Transverse colon (tissue), 4 donors: ENCODE measurements at places on chromosomes 11 and 22.
A peak's percentile ranks its signal among the peaks of the same experiment; 100 is the strongest.

DNA sequence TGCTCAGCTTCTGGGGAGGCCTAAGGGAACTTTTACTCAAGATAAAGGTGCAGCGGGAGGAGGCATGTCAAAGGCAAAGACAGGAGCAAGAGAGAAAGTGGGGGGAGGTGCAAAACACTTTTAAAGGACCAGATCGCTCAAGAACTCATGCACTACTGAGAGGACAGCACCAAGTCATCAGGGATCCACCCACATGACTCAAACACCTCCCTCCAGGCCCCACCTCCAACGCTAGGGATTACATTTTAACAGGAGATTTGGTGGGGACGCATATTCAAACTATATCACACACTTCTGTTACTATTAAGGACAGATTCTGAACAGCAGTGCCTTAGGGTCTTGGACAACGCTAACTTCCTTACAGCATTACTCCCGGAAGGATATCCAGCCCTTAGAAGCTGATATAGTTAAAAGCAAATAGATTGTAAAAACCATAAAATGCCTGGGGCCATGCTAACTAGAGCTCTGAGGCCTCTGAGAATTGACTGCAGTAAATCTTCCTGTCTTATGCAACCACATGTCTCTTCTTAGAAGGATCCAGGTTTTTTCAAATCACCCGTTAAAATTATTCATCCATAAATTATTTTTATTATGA, 16.7 kb upstream of the ZC3H12C start:
- peak overlapping the region; percentile 70 for H3K27ac ChIP-seq
- H3K4me1 ChIP-seq, result peaks cover 28% of the 10 kb centered on the region
- H3K27me3 ChIP-seq, result no peaks in the 10 kb centered on the region
- no peaks in the 10 kb centered on the region for H3K36me3 ChIP-seq

- H3K36me3 ChIP-seq, result no peaks in the 10 kb centered on the region
- H3K4me1 ChIP-seq, result no peaks in the 10 kb centered on the region
- DNase-seq, result no peak
- H3K27me3 ChIP-seq, result no peaks in the 10 kb centered on the region
- H3K27ac ChIP-seq, result no peak overlapping the region
Measured at GRCh38 chr11:8375932-8376331, 112.3 kb upstream of the LMO1 start.

- no peaks in the 10 kb centered on the region for H3K27me3 ChIP-seq
- H3K27ac ChIP-seq, result no peak overlapping the region
- no peaks in the 10 kb centered on the region for H3K36me3 ChIP-seq
- DNase-seq, result no peak
- H3K4me3 ChIP-seq, result no peak overlapping the region
- H3K4me1 ChIP-seq, result no peaks in the 10 kb centered on the region
Measured at GRCh38 chr11:95661162-95661561, 128.4 kb downstream of the FAM76B start.

DNA sequence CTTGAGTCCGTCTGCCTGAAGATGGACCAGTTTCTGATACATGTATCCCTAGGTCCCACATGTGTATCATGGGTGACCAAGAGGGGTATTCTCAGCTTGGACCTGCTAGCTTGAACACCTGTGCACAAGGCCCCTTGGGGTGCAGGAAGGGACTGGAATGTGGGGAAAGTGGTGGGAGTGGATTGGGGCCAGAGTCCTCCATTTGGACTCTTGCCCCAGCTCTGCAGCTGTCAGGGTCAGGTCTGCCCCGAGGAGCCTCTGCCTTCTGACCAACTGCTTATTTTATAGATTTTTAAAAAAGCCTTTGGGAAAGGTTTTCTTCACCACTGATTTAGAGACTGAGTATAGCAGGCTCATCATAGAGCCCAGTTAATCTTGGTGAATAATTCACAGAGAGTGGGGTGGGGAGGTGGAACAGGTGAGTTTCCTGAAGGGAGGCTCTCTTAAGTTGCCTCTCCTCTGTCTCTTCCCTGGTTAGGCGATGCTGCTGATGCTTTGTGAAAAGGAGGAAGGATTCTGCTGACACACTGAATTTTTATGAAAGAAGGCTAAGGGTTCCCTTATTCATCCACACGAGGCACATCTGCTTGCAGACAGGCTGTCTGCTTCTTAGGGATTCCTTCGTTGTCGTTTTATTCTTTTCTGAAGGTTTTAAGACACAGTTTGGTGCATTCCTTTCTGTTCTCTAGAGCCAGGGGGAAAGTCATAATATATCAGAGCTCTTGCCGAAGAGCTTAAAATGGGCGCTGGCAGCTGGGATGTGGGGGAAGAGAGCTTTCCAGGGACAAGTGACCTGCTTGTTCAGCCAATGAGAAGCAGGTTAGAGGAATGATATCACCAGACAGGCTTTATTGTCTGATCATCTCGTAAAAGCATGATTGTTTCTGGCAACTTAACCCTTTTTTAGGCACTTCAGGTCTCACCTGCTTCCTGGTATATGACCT, 19.9 kb downstream of the TRIM44 start:
- H3K27ac ChIP-seq, result peak overlapping the region; percentile 7
- peaks cover 11% of the 10 kb centered on the region for H3K4me1 ChIP-seq
- peaks cover 21% of the 10 kb centered on the region for H3K36me3 ChIP-seq
- no peaks in the 10 kb centered on the region for H3K27me3 ChIP-seq
- no peak overlapping the region for H3K4me3 ChIP-seq

DNA sequence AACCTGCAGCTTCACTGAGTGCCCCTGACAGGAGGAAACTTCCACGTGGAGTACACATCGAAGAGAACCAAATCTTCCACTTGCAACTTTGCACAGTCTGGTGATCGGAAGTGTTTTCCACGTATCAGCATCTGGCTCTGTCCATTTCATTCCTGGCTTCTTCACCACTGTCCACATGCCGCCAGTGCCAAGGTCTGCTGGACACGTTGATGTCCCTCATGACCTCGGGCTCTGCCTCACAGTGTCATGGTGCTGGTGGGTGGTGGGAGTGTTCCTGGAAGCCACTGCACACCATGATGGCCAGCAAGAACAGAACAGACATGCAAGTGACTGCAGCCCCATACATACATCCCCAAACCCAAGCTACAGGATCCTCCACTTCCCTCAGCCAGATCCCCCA, 48.4 kb downstream of the WNT11 start:
- DNase-seq, result no peak
- H3K4me3 ChIP-seq, result no peak overlapping the region
- H3K4me1 ChIP-seq, result peaks cover 8% of the 10 kb centered on the region
- no peak overlapping the region for H3K27ac ChIP-seq
- H3K36me3 ChIP-seq, result no peaks in the 10 kb centered on the region

DNA sequence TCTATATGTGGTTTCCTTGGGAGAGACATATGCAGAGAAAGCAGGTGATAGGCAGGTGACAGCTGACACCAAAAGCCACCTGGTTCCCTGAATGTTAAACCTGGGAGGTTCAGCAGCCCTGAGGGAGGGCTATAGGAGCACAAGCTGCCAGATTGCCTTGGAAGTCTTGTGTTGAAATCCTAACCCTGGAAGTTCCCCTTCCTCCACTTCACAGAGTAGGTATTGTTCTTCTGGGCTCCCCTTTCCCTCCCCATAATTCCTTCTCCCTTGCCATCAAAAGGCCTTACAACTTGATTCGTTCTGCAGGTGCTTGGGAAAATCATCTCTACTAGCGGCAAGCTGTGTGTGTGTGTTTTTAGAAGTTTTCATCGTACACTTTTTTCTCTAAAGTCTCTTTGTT, 5.4 kb downstream of the LDLRAD3 start:
- no peak overlapping the region for H3K27ac ChIP-seq
- H3K4me1 ChIP-seq, result no peaks in the 10 kb centered on the region
- H3K36me3 ChIP-seq, result no peaks in the 10 kb centered on the region
- DNase-seq, result no peak
- no peak overlapping the region for H3K4me3 ChIP-seq
- no peaks in the 10 kb centered on the region for H3K27me3 ChIP-seq

DNA sequence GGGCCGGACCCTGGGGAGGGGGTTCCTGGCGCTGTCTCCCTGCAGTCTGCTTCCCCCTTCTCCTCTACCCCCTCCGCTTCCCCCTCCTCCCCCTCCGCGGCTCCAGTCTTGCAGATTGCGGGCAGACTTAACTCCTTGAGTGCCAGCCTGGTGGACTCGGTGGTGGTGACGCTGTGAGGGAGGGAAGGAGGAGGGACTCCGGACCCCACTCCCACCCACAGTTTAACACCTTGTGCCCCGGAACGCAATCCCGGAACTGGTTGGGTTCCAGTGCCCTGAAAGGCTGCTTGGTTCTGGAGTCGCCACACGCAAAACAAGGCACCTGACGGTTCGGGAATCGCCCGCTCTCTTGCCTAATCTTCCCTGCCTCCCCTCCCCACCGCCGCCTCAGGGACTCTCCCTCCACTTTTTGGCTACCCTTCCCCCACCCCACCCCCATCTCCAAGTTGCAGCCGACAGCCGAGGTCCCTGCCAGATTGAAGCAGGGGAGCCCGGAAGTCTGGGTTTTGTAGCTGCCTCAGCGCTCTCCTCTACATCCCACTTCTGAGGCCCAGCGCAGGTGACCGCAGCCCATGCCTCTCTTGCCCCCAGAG, 3.9 kb upstream of the BCL9L start:
- H3K27ac ChIP-seq, result peak overlapping the region; percentile 98
- no peaks in the 10 kb centered on the region for H3K36me3 ChIP-seq
- H3K27me3 ChIP-seq, result no peaks in the 10 kb centered on the region
- peaks cover 35% of the 10 kb centered on the region for H3K4me1 ChIP-seq
- H3K4me3 ChIP-seq, result peak overlapping the region; percentile 79

- H3K27ac ChIP-seq, result no peak overlapping the region
- H3K4me3 ChIP-seq, result no peak overlapping the region
- no peaks in the 10 kb centered on the region for H3K4me1 ChIP-seq
Measured at GRCh38 chr11:30567120-30567519, 19.0 kb downstream of the MPPED2 start.

- peaks cover 3% of the 10 kb centered on the region for H3K4me1 ChIP-seq
- no peaks in the 10 kb centered on the region for H3K36me3 ChIP-seq
- no peak overlapping the region for H3K4me3 ChIP-seq
- peak overlapping the region; percentile 82 for H3K27ac ChIP-seq
- no peak for DNase-seq
Measured at GRCh38 chr11:47400768-47401279, 7.6 kb upstream of the SLC39A13 start.
